A549 treated with ZK216348 at 1 μM for 4 hours (cell line): ENCODE measurements at places on chromosomes 7 and 10. TPM values are rescaled to one million over a fixed set of nuclear protein-coding genes. Genes with fewer than 3 reads are reported as not detected.

The GIMAP5 gene
- 0.24 TPM in 1 of 5 replicates, not detected in the others for total RNA-seq

The UCMA gene
- total RNA-seq: not detected in 5 replicates

The TAS2R3 gene
- total RNA-seq: not detected in 5 replicates

The SLC18A2 gene
- not detected in 5 replicates for total RNA-seq

The MLXIPL gene
- 0.38 to 1.5 TPM (median 0.91 TPM) in 5 replicates for total RNA-seq

The SPDYE2B gene
- total RNA-seq: not detected in 5 replicates

The TMEM213 gene
- total RNA-seq: not detected in 5 replicates

The ADAMTS14 gene
- total RNA-seq: 0.05 to 0.14 TPM (median 0.07 TPM) in 4 of 5 replicates, not detected in the other

The EVX1 gene
- total RNA-seq: 0.14 to 0.19 TPM (median 0.15 TPM) in 3 of 5 replicates, not detected in the others

The OR2A5 gene
- not detected in 5 replicates for total RNA-seq

The UPK3B gene
- 8.1 to 18.7 TPM (median 17.6 TPM) in 5 replicates for total RNA-seq

The NEBL gene
- total RNA-seq: 3.9 to 8.9 TPM (median 7.8 TPM) in 5 replicates

The NPFFR1 gene
- not detected in 5 replicates for total RNA-seq

The COX19 gene
- 5.1 to 8.4 TPM (median 5.9 TPM) in 5 replicates for total RNA-seq

The ZNF365 gene
- 0.79 to 1.3 TPM (median 0.93 TPM) in 5 replicates for total RNA-seq

The CCDC172 gene
- not detected in 5 replicates for total RNA-seq

The C7orf33 gene
- not detected in 5 replicates for total RNA-seq

The C7orf57 gene
- 0.20 to 0.67 TPM (median 0.31 TPM) in 5 replicates for total RNA-seq

The BNIP3 gene
- total RNA-seq: 40.6 to 52.0 TPM (median 46.2 TPM) in 5 replicates

The TCF7L2 gene
- total RNA-seq: 15.2 to 25.2 TPM (median 18.3 TPM) in 5 replicates

The TUBAL3 gene
- total RNA-seq: 0.22 to 0.45 TPM (median 0.33 TPM) in 5 replicates
